Tongue (tissue), 3 donors: ENCODE measurements at places on chromosomes 6 and 20. TPM values are rescaled to one million over a fixed set of nuclear protein-coding genes. Genes with fewer than 3 reads are reported as not detected.

GRCh38 chr20:46365487-46366220 lies 40.8 kb downstream of the ELMO2 start:
- no peak for DNase-seq

- no peak for DNase-seq
Measured at GRCh38 chr20:15419856-15420255, 1082.4 kb upstream of the FLRT3 start.

GRCh38 chr6:151113641-151114040 lies 126.1 kb upstream of the AKAP12 start:
- no peak for DNase-seq

- DNase-seq, result peak; percentile 84
Measured at GRCh38 chr6:160733050-160733646, 31.1 kb downstream of the PLG start.

DNA sequence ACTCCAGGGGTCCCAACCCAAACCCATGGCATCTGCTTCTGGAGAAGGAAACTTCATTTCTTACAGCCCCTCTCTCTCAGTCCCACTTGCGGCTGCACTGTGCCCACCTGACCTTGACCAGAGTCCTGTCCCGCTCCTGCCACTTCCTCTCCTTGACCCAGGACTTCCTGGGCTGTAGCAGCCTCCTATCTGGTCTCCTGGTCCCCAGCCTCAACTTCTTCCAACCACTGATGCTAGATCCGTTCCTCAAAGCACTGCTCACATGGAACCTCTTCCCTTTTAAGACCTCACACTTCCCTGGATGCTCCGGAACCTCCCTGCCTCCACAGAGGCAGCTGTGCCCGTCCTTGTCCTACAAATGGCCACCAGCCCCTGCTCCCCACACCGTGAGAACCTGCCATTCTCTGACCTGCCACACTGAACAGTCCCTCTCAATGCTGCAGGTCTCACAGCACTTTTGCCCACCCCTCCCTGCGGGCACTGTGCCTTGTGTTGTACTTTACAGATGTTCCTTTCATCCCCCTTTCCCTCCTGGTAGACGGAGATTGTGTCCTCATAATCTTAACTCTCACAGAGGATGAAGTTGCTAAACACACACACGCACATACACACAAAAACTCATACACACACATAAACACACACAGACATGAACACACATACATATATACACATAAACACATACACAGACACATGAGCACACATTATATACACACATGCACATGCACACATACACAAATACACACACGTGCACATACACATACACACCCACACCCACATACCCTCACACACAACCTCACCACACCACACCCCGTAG lies 59.6 kb upstream of the NXT1 start:
- DNase-seq, result no peak

GRCh38 chr6:11328613-11329247 lies 96.3 kb upstream of the NEDD9 start:
- no peak for DNase-seq

DNA sequence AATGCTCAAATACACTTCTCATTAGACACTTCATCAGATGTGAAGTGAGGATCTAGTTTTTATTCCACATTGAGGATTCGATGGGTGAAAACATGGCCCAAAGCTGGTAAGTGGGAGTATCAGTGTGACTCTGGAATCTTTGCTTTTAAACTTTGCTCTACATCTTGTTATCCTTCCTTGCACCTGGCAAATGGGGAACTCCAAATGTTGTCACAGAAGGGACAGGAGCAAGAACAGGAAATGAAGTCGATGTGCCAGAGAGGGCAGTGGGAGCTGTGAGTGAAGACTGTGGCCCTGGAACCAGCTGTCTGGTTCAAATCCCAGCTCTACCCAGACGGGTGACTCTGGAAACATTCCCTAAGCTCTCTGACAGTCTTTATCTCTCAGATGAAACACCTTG lies 86.7 kb upstream of the AGPAT4 start:
- DNase-seq, result no peak

DNA sequence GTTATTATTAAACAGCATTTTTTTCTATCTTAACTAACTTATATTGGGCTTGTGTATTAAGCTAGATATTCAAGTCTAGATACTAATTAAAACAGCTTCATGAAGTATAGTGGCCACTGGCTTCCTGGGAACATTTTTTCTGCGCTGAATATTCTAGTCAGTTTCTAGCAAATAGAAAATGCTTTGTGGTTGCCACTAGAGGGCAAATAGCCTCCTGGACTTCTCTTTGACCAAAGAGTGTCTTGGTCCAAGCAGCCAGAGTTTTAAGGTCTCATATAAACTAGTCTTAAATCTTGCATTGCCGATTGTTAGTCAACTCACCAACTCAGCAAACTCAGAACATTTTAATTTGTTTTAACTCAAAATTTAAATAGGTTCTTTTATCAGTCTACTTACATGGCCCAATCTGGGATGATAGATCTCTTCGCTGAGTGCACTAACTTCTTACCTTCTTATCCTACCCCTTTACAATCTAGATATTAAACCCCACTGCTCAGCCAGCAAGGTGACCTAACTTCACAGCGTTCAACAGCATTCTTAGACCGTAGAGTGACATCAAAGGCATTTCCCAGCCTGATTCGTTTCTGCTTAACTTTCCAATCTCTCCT lies 24.6 kb upstream of the ID4 start:
- peak; percentile 27 for DNase-seq

GRCh38 chr6:132365281-132365907 lies 35.9 kb downstream of the MOXD1 start:
- peak; percentile 41 for DNase-seq

DNA sequence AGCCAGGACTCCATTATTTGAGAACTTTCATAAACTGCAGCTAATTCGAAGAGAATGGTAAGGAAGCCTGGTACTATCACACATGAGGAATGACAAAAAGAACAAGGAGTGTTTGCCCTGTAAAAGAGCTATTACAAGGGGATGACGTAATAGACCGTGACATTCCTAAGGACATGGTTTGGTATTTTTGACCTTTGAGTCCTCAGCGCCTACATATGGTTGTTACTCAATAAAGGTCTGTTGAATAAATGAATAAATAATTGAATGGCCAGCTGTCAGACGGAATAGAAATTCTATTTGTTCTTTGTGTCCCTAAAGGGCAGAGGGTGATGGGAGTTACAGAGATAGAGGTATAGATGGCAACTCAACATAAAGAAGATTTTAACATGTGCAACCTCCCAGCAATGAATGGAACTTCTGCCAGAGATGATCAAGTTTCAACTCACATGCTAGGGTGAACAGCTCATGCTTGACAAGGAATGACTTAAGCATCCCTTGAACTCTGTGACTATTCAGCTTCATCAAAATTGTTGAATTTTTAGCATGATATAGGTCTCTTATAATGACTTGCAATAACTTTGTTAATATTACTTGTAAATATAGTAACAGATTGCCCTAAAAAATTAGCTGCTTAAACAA lies 115.4 kb downstream of the TENT5A start:
- DNase-seq, result no peak

GRCh38 chr6:16602035-16602434 lies 159.2 kb downstream of the ATXN1 start:
- DNase-seq, result no peak

DNA sequence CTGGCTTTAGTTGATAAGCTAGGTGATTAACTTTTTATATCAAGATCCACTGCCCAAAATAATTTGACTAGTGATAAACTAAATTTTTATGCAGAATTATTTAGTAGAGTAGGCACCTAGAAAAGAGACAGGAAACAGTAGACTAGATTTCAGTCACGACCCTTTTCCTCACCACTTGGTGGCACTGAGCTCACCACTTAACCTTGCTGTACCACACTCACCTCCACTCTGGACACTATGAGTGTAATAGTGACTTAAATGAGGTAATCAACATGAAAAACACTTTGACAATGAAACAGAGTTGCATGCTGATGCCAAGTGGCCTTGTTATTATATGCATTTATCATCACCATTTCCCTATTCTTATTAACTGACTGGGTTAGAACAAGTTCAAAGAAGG lies 730.4 kb downstream of the KIF16B start:
- DNase-seq, result no peak

GRCh38 chr6:170082531-170083187 lies 208.2 kb downstream of the DLL1 start:
- no peak for DNase-seq

DNA sequence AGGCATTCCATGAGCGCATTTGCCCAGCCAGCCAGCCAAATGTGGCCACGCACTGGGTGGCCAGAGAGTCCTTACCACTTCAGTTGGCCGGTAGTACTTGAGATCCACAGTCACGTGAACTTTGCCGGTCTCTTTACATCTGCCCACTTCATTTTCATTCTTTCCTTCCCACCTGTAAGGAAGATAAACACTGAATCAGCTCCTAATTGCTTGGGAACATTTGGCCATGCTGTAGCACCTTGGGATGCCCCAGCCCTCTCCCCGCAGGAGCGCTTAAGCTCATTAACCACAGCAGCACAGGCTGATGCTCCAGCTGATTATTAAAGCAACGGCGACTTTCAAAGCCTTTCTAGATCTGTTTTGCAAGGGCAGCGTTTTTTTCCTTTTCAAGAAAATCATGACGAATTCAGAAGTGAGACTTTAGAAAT lies 116.6 kb downstream of the FOXC1 start:
- DNase-seq, result no peak

DNA sequence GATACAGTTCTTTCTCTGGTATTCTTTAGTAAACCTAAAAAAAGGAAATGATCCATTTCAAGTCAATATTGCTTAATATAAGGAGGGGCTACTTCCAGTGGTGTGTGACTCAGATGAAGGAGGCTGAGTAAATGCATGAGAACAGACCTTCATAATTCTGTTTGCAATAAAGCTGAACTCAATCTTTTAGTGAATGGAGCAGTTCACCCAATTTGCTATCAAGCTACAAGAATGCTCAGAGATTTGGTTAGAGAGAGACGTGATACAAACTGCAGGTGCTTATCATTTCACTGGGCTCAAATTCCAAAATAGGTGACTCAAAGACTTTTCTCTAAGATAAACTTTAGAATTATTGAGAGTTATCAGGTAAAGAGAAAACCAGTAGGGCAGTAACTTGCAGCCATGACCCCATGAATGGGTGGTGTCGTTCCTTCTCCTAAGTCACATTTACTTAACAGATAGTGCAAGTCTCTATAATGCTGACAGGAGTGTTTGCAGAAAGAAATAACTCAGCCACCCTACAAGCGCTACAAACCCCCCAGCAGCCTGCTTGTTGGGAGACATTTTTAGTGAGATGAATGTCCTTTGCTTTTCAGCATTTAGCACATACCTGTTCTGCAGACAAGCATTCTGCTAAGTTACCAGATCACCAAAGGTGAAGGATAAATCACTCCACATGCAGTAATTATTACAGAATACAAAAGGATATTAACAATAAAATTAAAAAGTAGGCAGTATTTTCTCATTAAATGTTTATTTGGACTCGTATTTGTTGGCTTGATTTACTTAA lies 16.4 kb upstream of the BLOC1S5 start:
- DNase-seq, result no peak

DNA sequence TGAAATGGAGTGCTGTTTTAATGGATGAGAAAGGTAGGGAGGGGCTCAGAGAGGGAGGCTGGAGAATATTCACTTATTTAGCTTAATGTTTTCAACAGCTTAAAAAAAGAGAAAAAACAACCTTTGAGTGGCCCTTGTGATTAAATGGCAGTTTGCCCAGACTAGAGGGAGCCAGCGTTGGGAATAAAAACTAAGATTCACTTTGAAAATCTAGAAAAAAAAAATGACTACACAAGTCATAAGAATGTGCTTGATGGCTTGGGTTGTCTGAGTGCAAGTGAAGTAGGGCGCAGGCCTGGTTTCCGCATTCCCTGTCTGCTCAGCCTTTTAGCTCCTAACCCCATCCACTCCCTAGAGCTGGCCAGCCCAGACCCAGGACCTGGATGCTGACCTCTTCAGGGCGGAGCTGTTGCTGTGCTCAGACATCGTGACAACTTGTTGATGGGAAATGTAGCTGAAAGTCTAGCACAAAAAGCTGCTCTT lies 28.9 kb downstream of the UTRN start:
- DNase-seq, result peak; percentile 46

GRCh38 chr6:123636282-123636681 lies 468 bp downstream of the TRDN start:
- peak; percentile 28 for DNase-seq

- DNase-seq, result no peak
Measured at GRCh38 chr6:12893036-12893435, 176.5 kb downstream of the PHACTR1 start.

PHACTR1 gene
- total RNA-seq, result 2.5 TPM

TFAP2B gene
- total RNA-seq, result under 0.01 TPM

OPRM1 gene
- 0.92 TPM for total RNA-seq

KCNK16 gene
- not detected for total RNA-seq

MATN4 gene
- total RNA-seq, result 1.1 TPM

OR12D3 gene
- not detected for total RNA-seq

MOXD1 gene
- 17.6 TPM for total RNA-seq

SAPCD1 gene
- total RNA-seq, result not detected

ME1 gene
- 4.0 TPM for total RNA-seq

RFX6 gene
- not detected for total RNA-seq
